MCF 10A (cell line): ENCODE measurements at places on chromosomes 2 and 18.

DNA sequence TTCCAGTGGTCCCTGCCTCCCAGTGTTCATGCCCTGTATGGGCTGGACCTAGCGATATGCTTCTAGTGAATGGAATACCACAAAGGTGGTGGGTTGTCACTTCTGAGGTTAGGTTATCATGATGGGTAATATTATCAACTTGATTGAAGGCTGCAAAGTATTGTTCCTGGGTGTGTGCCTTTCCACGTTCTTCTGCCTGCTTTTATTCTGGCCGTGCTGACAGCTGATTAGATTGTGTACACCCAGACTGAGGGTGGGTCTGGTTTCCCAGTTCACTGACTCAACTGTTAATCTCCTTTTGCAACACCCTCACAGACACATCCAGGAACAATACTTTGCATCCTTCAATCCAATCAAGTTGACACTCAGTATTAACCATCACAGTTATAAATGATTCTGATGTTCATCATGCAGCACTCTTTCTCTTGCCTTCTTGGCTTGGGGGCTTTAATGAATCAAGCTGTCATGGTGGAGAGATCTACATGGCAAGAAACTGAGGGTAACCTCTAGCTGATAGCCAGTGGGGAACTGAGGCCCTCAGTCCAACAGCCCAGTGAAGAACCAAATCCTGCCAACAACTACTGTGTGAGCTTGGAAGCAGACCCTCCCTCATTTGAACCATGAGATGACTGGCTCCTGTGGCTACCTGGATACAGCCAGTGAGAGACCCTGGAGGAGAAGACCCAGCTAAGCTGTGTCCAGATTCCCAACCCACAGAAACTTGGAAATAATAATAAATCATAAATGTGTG is 63.0 kb upstream of the CELF4 start:
- DNase-seq, result no peak

DNA sequence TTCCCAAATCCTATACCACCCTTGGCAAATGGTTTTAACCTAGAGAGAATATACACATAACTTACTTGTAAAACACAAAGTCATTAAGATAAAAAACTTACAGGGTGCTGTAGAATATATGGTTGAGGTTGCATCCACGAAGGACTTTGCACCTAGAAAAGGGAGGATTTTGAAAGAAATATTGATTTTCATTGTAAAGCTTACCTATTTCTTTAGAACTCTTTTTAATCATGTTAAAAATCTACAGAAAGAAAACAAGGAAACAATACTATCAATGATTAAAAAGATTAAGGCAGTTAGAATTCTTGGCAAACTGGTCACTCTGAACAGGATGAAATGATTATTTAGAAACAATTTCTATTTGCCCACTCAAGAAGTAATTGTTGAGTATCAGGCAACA is 81.1 kb upstream of the ITGB6 start:
- no peak for DNase-seq

GRCh38 chr2:40094451-40094850 is 315.4 kb upstream of the THUMPD2 start:
- DNase-seq, result no peak

GRCh38 chr2:162821176-162821575 is 17.4 kb downstream of the KCNH7 start:
- peak; percentile 1 for DNase-seq

- DNase-seq, result peak; percentile 68
Observed at GRCh38 chr18:12027046-12027445, 45.7 kb downstream of the IMPA2 start.

DNA sequence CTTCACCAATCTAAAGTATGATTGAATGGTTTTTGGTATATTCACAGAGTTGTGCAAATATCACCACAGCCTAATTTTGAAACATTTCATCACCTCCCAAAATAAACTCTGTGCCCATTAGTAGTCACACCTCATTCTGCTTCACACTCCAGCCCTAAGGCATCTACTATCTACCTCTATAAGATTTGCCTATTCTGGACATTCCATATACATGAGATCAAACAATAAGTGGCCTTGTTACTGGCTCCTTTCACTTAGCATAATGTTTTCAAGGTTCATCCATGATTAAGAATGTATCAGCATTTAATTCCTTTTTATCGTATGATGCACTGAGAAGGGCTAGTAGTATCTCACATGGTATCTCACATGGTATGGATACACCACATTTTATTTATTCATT is 204.6 kb upstream of the SMAD7 start:
- DNase-seq, result no peak

- DNase-seq, result no peak
Observed at GRCh38 chr2:123438675-123439074, 586.4 kb upstream of the CNTNAP5 start.

GRCh38 chr2:189221811-189222467 is 42.4 kb upstream of the COL5A2 start:
- peak; percentile 47 for DNase-seq

DNA sequence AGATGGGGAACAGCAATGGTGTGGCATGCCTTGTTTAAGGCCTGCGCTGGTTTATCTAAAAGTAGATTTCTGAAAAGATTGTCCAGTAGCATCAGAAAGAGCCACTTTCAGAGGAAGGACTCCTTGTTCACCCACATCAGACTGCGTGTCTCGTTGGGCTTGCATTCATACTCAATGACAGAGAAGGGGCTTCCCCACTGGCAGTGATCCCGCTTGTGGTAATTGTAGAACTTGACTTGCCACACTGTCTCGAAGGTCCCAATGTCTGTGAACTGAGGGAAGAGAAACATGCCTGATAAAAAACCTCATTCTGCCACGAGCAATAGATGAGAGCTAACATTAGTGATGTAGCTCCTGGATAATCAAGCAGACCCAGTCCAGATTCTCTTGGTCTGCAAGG is 26.0 kb downstream of the CNRIP1 start:
- DNase-seq, result no peak

GRCh38 chr2:196530910-196531309 is 108.6 kb upstream of the CCDC150 start:
- no peak for DNase-seq

GRCh38 chr2:217290467-217290866 is 430.6 kb upstream of the TNP1 start:
- no peak for DNase-seq

DNA sequence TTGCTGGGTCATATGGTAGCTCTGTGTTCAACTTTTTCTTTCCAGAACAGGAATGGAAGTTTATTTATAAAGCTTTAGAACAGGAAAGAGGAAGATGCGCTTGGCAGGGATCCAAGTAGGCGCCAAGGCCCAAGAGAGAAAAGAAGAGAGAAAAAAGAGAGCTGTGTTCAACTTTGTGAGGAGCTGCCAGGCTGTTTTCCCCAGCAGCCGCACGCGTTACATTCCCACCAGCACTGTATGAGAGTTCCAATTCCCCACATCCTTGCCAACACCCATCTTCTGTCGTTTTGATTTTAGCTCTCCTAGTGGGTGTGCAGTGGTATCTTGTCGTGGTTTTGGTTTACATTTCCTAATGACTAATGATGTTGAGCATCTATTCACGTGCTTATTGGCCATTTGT is 51.4 kb downstream of the KCNF1 start:
- no peak for DNase-seq

- no peak for DNase-seq
Observed at GRCh38 chr2:239186516-239187357, 214.1 kb downstream of the HDAC4 start.

GRCh38 chr2:207749873-207750272 is 19.8 kb downstream of the FZD5 start:
- DNase-seq, result no peak

GRCh38 chr2:33032245-33032644 is 85.5 kb downstream of the LTBP1 start:
- DNase-seq, result no peak

DNA sequence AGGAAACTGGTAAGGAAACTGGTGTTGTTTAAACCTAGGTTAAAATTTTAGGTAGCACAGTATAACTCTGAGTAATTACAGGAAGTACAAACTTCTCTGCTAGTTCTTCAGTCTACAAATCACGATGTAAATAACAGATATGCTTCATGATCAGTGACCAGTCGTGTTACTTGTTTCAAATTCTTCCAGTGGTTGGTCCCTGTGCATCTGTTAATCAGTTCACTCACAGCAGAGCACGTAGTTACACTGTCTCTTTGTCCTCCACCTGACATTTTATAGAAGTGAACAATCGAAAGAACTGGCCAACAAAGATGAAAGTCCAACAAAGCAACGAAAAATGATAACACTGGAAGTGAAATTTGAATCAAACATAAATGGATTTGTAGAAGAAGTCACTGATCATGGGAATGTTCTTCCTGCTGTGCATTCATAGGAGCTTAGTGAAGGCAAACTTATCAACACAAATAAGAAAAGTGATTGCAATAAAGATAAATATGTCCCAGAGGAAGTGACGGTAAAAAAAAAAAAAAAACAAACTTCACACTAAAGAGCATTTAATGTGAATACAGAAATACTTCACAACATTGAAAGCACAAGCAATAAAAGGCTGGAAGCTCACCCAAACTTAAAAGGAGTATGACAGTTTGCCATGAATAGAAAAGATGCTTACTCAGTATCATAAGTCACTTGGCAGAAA is 7.0 kb downstream of the EIF2AK2 start:
- DNase-seq, result no peak

DNA sequence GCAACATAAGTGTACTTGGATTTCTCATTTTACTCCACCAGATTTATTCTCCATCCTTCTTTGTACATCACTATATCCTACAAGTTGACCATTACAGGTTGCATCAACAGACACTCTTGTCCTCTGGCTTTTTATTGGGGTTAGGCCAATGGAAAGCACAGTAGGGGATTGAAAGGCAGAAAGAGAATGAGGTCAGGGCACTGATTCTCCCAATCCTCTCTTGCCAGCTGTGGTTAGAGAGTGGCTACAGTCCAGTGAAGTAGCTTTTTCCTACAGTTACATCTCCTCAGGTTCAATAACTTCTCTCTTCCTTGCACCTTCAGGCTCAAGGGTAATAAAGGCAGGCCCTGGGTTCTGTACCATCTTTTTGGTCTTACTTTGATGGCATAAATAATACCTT is 20.2 kb upstream of the COL5A2 start:
- DNase-seq, result no peak

GRCh38 chr2:50564766-50565165 is 467.2 kb downstream of the NRXN1 start:
- no peak for DNase-seq

DNA sequence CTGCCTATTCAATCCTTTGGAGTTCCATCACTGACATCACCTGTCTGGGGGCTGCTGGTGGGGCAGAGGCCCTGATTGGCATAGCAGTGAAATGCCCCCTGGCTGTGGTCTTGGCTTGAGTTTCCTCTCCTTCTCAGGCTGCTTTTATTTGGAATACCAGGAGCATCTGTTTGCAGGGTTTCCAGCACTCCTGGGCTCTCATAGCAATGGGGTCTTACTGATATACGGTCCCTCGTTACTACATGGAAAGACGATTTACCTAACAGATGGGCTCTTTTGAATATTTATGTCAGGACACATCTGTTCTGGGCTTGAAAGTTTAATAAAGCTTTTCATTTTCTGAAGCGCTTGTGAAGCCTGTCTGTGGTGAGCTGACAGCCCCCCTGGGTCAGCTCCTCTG is 230.3 kb downstream of the SLC4A3 start:
- DNase-seq, result no peak

GRCh38 chr2:101089942-101090799 is 61.0 kb downstream of the TBC1D8 start:
- DNase-seq, result no peak

- DNase-seq, result no peak
Observed at GRCh38 chr2:64737547-64737946, 83.8 kb upstream of the SERTAD2 start.

DNA sequence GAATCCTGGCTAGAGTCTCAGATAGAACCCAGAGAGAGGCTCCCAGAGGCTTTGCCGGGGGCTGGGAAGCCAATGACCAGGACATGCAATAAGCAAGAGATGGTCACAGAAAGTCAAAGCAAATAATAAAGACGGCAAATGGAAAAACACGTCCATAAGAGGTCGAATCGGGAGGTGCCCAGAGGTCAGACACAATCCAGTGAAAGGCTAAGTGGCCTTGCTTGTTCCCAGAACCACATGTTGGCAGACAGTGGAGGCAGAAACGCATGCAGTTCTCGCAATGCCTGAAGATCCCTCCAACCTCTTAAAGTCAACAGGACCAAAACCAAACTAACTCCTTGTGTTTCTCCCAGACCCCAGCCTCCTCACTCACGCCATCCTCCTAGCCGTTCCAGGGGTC is 3.0 kb downstream of the CYB5A start:
- peak; percentile 29 for DNase-seq

DNA sequence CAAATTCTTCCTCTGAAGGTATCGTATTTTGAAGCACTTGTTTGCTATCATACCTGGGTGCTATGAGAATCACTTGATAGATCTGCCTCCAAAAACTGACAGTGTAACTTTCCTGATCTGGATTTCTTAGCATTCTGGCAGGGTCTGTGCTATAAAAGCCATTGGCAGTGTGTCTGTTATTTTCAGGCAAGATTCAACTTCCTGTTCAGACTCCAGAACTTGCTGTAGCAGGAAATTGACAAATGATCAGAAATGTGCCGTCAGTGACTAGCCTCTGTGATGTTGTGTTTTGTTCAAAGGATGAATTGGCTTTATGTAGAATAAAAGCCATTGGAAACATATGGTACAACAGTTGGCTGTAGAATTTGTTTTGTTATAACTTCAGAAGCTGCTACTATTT is 273.3 kb downstream of the PTPRM start:
- no peak for DNase-seq

DNA sequence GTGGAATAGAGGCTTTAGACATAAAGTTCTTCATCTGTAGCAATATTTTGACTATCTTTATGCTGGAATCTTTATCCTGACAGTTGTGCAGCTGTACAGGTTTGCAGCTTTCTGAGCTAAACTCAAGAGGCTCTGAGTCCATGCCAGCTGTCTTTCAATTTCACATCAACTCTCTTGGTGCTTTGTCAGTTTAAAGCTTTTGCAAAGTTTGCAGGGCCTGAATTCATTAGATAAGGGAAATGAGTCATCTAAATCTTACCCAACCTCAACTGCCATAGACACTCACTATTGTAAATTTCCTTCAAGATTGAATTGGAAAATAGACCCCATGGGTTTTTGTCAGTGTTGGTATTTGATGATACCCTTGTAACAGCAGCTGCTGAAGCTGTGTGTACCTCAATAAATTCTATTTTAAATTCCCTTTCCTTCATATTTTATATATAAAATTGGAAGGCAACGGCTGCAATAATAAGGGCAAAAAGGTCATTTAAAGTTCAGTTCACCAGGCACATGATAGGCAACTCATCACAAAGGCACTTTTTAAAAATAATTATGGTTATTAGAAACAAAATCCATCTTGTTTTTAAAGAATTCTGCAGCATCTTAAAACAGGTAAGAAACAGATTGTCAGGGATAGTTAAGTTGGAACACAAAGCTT is 169.9 kb upstream of the SLC39A10 start:
- DNase-seq, result peak; percentile 73

DNA sequence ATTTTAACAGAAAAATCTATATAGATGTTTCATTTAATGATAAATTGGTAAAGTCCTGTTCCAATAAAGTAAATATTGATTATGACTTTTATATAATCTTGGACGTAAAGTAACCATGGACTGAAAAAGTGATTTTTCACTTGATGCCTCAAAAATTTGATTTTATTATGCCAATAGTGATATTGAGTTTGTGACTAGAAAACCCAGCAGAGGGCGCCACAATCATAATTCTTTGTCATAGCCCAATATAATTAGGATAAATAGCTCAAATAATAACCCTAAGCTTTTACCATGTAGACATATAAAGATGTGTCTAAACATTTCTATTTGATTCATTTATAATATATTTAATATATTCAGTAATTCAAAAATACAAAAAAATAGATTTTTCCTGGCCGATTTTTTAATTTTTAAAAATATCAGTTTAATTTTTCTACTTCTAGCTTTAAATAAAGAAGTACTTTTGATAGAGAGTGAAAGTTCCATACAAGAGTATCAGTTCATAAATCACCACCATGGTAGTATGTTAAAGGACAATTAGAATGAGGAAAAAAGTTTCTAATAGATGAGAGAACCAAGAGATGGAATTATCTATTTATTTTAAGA is 30.7 kb downstream of the CAMKMT start:
- peak; percentile 67 for DNase-seq
